ENCODE measurements at places on chromosomes 7 and 10. TPM values are rescaled to one million over a fixed set of nuclear protein-coding genes. Genes with fewer than 3 reads are reported as not detected.

GRCh38 chr7:37508118-37508517 is 59.5 kb upstream of the ELMO1 start:
- no peaks in the 10 kb centered on the region for H3K36me3 ChIP-seq
- H3K27me3 ChIP-seq: no peaks in the 10 kb centered on the region
- H3K4me1 ChIP-seq: no peaks in the 10 kb centered on the region
- H3K27ac ChIP-seq: no peak overlapping the region
- no peak overlapping the region for H3K4me3 ChIP-seq

- no peaks in the 10 kb centered on the region for H3K27me3 ChIP-seq
- H3K36me3 ChIP-seq: no peaks in the 10 kb centered on the region
- no peak for DNase-seq
- H3K27ac ChIP-seq: no peak overlapping the region
- H3K4me1 ChIP-seq: no peaks in the 10 kb centered on the region
Observed at GRCh38 chr10:68303849-68304412, 27.9 kb upstream of the HNRNPH3 start.

GRCh38 chr10:51288511-51288910 is 214.2 kb downstream of the PRKG1 start:
- H3K4me3 ChIP-seq: no peak overlapping the region
- no peaks in the 10 kb centered on the region for H3K27me3 ChIP-seq
- H3K27ac ChIP-seq: no peak overlapping the region
- no peak for DNase-seq
- no peaks in the 10 kb centered on the region for H3K4me1 ChIP-seq

DNA sequence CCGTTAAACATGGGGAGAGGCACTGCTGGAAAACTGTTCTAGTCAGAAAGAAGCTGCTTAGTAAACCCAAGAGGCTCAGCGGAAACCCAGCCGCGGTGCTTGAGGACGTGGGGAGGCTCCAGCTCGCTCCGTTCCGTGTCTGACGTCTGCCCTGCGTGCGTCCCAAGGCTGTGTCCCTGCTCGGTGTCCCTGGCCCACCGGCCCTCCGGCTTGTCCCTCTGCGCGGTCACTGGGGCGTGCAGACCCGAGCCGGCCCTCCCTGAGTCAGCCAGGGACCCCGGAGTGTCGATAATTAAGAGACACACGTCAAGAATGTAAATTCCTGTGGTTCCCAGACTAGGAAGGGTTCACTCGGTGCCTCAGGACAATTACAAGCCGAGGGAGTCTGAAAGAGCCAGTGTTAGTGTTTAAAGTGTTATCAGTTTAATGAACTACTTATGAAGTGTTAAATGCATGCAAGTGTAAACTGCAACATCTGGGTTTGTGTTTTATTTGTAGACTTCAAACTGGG is 98.9 kb downstream of the WDR11 start:
- H3K36me3 ChIP-seq: no peaks in the 10 kb centered on the region
- no peak overlapping the region for H3K4me3 ChIP-seq
- H3K27ac ChIP-seq: no peak overlapping the region

DNA sequence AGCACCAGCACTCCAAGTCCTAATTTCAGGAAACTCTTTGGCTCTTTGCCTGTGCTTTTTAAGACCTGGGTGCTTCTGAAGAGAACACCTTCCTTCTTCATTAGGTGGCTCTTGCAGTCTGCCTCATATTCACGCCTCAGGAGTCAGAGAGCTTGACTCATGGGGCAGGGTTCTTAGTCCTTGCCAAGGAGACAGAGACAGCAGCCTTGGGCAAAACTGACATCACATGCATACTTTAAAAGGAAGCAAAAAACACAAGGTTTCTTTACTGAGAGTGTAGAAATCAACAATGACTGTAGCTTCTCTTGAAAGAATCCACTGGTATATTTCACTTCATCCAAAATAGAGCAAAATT is 780.6 kb downstream of the INHBA start:
- no peaks in the 10 kb centered on the region for H3K27me3 ChIP-seq
- H3K4me1 ChIP-seq: no peaks in the 10 kb centered on the region
- H3K36me3 ChIP-seq: no peaks in the 10 kb centered on the region
- H3K27ac ChIP-seq: no peak overlapping the region
- no peak for DNase-seq

GRCh38 chr10:122756656-122757055 is 57.0 kb upstream of the C10orf120 start:
- no peak overlapping the region for H3K4me3 ChIP-seq
- H3K36me3 ChIP-seq: no peaks in the 10 kb centered on the region
- no peak for DNase-seq
- H3K27ac ChIP-seq: no peak overlapping the region
- H3K4me1 ChIP-seq: no peaks in the 10 kb centered on the region

DNA sequence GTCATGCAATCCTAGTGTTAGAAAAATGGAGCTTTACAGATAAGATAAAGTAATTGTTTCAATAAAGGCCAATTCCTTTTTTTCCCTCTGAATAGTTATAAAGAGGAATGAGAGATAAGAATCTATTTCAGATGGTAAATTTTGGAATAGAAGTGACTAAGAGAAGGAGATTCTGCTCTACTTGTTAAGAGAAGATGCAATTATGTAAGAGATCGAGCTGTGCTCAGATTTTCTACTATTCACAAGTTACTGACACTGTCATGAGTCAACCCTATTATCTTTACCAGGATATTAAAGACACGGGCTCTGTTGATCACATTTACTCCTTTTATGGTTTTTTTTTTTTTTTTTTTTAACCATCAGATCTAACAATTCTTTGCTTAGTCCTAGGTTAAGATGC is 511.3 kb downstream of the ARL4A start:
- H3K4me1 ChIP-seq: no peaks in the 10 kb centered on the region
- H3K27ac ChIP-seq: no peak overlapping the region
- H3K4me3 ChIP-seq: no peak overlapping the region
- H3K36me3 ChIP-seq: no peaks in the 10 kb centered on the region

- H3K27me3 ChIP-seq: no peaks in the 10 kb centered on the region
- H3K36me3 ChIP-seq: no peaks in the 10 kb centered on the region
- H3K4me3 ChIP-seq: peak overlapping the region; percentile 97
- peak overlapping the region; percentile 85 for H3K27ac ChIP-seq
- no peaks in the 10 kb centered on the region for H3K4me1 ChIP-seq
Observed at GRCh38 chr10:930625-931325, 730 bp downstream of the LARP4B start.

DNA sequence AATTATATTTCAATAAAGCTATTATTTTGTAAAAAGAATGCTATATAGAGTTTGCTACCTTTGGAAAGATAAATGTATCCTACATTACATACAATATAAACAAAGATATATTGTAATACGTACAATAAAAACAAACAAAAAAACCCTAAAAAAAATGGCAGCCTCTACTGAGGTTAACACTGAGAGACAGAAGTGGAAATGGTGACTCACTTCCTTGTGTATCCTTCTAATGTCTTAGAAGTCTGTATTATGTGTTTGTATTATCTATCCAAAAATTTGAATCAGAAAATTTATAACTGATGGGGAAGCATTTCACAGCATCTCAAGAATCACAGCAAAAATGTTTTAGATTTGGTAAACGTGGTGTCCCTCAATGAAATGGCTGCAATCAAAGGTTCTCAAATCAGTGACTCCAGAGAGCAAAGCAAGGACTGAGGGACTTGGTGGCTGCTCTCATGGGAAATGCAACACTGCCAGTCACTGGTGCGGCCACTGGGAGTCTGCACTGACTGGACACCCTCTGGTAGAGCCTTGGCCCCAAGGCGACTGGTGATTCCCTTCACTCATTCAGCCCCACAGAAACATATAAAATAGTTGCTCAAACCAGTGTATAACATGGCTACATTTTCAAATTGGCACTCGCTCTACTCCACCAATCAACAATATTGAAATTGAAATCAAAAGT is 53.8 kb downstream of the PANK1 start:
- no peak overlapping the region for H3K27ac ChIP-seq
- DNase-seq: no peak
- H3K27me3 ChIP-seq: no peaks in the 10 kb centered on the region
- H3K4me3 ChIP-seq: no peak overlapping the region

DNA sequence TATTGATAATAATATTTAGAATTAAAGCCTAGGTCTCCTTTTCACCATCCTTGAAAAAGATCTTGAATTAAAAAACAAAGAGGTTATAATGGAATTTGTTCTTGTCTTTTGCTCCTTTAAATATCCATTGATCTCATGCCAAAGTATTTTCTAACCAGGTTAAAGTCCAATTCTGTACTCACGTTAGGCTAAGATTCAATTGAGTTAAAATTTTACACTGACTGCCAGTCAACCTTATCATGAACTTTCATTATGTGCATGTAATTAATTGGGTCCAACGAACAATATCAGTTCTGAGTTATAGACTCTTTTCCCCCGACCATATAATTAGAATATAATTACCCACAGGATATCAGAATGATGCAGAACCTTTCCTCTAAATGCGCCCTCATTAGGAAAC is 266.6 kb downstream of the DGKB start:
- DNase-seq: no peak
- H3K27ac ChIP-seq: no peak overlapping the region
- no peak overlapping the region for H3K4me3 ChIP-seq

DNA sequence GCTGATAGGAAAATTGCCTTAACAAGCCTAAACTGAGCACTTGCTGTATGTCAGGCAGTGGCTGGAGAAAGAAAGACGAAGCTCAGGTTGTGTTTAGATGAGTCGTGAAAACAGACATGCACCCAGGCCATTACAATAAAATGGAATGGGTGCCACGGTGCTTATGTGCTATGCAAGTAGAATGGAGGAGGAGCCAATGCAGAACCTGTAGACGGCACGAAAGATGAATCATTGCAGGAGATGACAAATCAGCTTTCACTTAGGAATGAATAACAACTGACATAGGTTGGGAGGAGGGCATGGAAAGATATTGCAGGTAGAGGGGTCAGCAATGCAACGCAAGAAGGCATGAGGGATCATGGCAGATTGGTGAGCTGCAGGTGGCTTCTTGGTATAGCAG is 61.2 kb upstream of the ARHGAP21 start:
- H3K36me3 ChIP-seq: no peaks in the 10 kb centered on the region
- no peak overlapping the region for H3K4me3 ChIP-seq

DNA sequence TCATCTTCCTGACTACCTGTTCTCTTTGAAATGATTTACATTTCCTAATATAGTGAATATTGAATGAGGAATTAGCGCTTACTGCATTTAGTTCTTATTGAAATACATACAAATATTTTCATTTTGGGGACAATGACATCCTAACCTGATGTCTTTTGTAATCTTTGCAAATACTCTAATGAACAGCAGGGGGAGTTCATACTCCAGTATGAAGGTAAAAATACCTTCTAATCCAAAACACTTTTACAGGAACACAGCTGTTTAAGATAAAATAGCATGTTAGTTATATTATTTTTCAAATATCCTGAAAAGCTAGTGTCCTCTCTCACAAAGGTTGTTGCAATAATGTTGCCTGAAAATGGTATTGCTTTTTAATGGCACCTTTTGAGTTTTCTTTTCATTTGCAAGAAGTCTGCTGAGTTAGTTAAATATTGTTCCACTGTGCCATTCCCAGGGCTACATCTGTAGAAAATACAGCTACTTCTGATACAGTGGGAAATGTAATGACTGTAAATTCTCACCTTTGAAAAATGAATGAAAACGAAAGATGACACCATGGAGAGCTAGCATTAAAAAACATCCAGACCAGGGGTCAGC is 400.0 kb downstream of the PHF14 start:
- H3K27me3 ChIP-seq: no peaks in the 10 kb centered on the region
- no peak overlapping the region for H3K27ac ChIP-seq
- H3K4me1 ChIP-seq: no peaks in the 10 kb centered on the region
- H3K4me3 ChIP-seq: no peak overlapping the region

- no peak overlapping the region for H3K4me3 ChIP-seq
- no peaks in the 10 kb centered on the region for H3K27me3 ChIP-seq
- DNase-seq: peak; percentile 75
- no peaks in the 10 kb centered on the region for H3K36me3 ChIP-seq
- H3K4me1 ChIP-seq: no peaks in the 10 kb centered on the region
- no peak overlapping the region for H3K27ac ChIP-seq
Observed at GRCh38 chr7:22445140-22445743, 54.7 kb downstream of the STEAP1B start.

- no peaks in the 10 kb centered on the region for H3K4me1 ChIP-seq
- H3K27ac ChIP-seq: no peak overlapping the region
- no peaks in the 10 kb centered on the region for H3K27me3 ChIP-seq
- no peaks in the 10 kb centered on the region for H3K36me3 ChIP-seq
- H3K4me3 ChIP-seq: no peak overlapping the region
- DNase-seq: no peak
Observed at GRCh38 chr10:85515316-85515715, 851.3 kb downstream of the GRID1 start.

- no peak for DNase-seq
- no peak overlapping the region for H3K4me3 ChIP-seq
- H3K27me3 ChIP-seq: no peaks in the 10 kb centered on the region
- H3K4me1 ChIP-seq: no peaks in the 10 kb centered on the region
- no peak overlapping the region for H3K27ac ChIP-seq
Observed at GRCh38 chr10:75033399-75034130, 77.9 kb upstream of the SAMD8 start.

DNA sequence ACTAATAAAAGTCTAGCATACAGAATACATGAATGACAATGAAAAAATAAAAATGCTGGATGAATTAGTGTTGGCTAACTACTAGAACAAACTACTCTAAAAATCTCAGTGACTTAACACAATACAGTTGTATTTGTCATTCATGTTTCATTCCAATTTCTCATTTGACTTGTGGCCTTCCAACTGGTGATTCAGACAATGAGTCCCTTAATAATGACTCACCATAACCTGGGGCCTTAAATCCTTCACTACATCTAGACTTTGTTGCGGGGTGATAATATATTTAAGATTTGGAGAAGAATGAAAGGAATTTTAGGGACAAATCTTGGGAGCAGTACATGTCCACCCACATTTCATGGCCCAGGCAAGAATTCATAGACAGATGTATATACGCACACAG is 90.5 kb upstream of the POM121L12 start:
- no peak overlapping the region for H3K4me3 ChIP-seq
- H3K4me1 ChIP-seq: no peaks in the 10 kb centered on the region
- H3K27ac ChIP-seq: no peak overlapping the region
- no peaks in the 10 kb centered on the region for H3K36me3 ChIP-seq
- no peak for DNase-seq

- no peak overlapping the region for H3K4me3 ChIP-seq
- no peaks in the 10 kb centered on the region for H3K27me3 ChIP-seq
- DNase-seq: no peak
- no peak overlapping the region for H3K27ac ChIP-seq
Observed at GRCh38 chr10:114881417-114881816, 56.6 kb upstream of the TRUB1 start.

The SDK1 gene
- total RNA-seq: 20.0 TPM

The SPDYE2B gene
- total RNA-seq: not detected

The STEAP4 gene
- 125 TPM for total RNA-seq

The CTBP2 gene
- 85.7 TPM for total RNA-seq

The NRG3 gene
- total RNA-seq: 0.87 TPM

The KLF14 gene
- 0.12 TPM for total RNA-seq

All from aorta (tissue), 5 donors.